ENCODE measurements at places on chromosomes 1 and 21. TPM values are rescaled to one million over a fixed set of nuclear protein-coding genes. Genes with fewer than 3 reads are reported as not detected.

DNA sequence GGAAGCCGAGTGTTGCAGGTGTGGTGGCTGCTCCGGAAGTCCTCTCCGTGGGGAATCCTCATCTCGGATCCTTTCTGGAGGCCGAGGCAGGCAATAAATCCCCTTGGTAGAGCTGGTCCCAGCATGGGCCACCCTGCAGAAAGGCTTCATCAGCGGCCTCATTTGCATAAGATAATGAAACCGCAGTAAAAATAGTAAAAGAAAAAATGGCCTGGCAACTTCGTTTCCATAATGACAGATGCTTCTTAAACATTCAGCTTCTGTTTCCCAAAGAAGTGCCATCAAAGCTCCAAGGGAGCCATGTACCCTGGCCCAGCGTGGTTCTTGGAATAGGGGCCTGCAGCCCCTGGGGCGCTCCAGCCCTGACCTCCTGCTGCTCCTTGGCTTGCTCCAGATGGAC, 244.1 kb downstream of the GRIK3 start:
- H3K4me3 ChIP-seq, result no peak overlapping the region
- no peaks in the 10 kb centered on the region for H3K27me3 ChIP-seq
- H3K36me3 ChIP-seq, result no peaks in the 10 kb centered on the region
- no peaks in the 10 kb centered on the region for H3K4me1 ChIP-seq
- no peak for DNase-seq

DNA sequence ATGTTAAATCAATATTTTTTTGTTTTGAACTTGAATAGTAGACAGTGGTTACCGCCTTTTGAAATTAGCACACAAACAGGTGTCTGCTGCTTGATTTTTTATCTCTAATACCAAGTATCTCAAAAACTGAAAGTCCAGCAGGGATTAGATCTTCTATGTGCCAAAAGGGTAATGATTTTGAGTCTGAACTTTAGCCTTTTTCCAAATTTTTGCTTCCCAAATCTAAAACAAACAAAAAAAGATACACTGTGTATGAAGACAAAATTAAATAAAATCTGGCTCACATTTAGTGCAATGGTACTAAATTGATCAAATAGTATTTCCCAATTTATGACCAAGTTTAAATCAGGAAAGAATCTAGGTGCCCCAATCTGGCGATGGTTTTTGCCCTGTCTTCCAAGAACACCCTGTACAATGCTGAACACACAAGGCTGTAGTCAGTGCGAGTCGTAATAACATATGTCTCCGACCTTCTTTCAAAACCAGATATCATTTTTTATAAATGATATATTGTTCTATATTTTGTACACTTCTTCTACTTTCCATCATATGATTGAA, 40.5 kb downstream of the PLPPR4 start:
- no peak overlapping the region for H3K27ac ChIP-seq
- no peaks in the 10 kb centered on the region for H3K4me1 ChIP-seq
- no peak for DNase-seq
- no peaks in the 10 kb centered on the region for H3K27me3 ChIP-seq
- H3K4me3 ChIP-seq, result no peak overlapping the region
- H3K36me3 ChIP-seq, result no peaks in the 10 kb centered on the region

GRCh38 chr1:75053207-75053606, 81.0 kb upstream of the LHX8 start:
- no peak overlapping the region for H3K4me3 ChIP-seq
- no peaks in the 10 kb centered on the region for H3K27me3 ChIP-seq
- H3K36me3 ChIP-seq, result no peaks in the 10 kb centered on the region
- H3K27ac ChIP-seq, result no peak overlapping the region
- no peaks in the 10 kb centered on the region for H3K4me1 ChIP-seq

GRCh38 chr1:228706305-228706704, 29.0 kb upstream of the RHOU start:
- no peak for DNase-seq
- H3K4me3 ChIP-seq, result no peak overlapping the region
- no peaks in the 10 kb centered on the region for H3K27me3 ChIP-seq
- H3K4me1 ChIP-seq, result no peaks in the 10 kb centered on the region
- H3K36me3 ChIP-seq, result no peaks in the 10 kb centered on the region
- H3K27ac ChIP-seq, result no peak overlapping the region

DNA sequence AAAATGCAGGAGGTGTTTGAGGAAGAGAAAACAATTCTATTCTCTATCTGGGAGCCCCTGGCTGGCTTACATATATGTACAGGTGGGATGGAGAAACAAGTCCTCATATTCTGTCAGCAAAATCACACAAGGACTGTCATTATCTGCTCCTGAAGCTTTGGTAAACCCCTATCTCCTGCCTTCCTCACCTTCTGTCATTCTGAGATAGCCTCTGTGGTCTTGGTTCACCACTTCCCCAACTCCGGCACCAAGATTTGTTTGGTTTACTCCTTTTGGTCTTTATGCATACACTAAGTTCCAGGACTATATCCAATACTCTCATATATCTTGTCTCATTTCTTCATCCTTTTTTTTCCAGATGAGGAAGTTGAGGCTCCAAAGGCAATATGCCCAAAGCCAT, 551.1 kb downstream of the PLPP3 start:
- H3K4me3 ChIP-seq, result no peak overlapping the region
- no peak overlapping the region for H3K27ac ChIP-seq
- no peaks in the 10 kb centered on the region for H3K4me1 ChIP-seq
- no peak for DNase-seq

DNA sequence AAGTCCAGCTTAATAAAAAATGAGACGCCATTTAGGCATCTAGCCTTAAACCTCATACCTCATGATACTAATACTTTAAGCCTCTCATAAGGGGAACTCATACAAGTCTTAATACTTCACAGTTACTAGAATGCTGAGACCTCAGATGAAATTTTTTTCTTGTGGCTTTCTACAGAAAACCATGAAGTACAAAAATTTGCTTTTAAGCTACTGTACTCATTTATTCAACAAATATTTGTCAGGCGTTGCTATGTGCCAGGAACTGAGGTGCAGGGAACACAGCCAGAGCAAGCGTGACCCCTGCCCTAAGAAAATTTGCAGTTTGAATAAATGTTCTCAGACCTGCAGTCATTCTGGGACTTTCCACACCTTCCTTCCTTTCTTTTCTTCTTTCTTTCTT, 150.6 kb downstream of the MRPL39 start:
- H3K27me3 ChIP-seq, result no peaks in the 10 kb centered on the region
- H3K4me1 ChIP-seq, result peaks cover 9% of the 10 kb centered on the region
- no peak overlapping the region for H3K4me3 ChIP-seq
- H3K27ac ChIP-seq, result no peak overlapping the region

DNA sequence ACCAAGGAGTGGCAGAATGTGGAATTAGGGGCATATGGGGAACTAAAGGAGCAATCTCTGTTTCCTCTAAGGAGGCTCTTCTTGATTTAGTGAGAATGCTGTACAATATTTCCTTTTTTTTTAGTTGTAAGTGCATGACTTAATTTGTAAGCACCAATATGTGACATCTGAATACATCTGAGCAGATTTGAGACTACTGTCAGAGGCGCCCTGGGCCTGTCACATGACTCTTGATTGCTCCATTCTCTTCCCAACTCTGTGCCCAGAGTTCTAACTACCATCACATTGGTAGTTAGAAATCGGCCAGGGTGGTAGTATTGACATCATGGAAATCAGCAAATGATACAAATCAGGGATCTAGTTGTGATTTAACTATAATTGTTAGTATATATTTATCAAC, 110.1 kb upstream of the LMO4 start:
- H3K27ac ChIP-seq, result no peak overlapping the region
- no peaks in the 10 kb centered on the region for H3K4me1 ChIP-seq
- no peak for DNase-seq
- H3K36me3 ChIP-seq, result no peaks in the 10 kb centered on the region
- no peak overlapping the region for H3K4me3 ChIP-seq

DNA sequence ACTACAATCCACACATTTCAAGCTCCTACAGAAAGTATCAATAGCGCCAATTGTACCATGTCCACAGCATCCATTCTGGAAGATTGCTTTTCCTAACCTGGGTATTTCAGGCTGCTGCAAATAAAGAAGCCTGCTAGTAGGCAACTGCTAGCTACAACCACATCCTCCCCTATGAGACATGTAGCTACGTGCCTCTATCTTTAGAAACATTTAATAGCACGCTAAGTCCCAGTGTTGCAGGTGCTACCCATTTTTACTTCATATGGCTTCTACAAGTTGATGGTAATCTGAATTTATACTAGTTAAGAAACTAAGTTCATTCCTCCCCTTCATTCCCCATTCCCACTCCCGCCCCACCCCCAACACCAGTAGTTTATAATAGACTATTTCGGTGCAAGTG, 7.4 kb upstream of the AMPD1 start:
- H3K4me1 ChIP-seq, result no peaks in the 10 kb centered on the region
- no peak overlapping the region for H3K4me3 ChIP-seq
- H3K27me3 ChIP-seq, result no peaks in the 10 kb centered on the region
- DNase-seq, result no peak
- peaks cover 17% of the 10 kb centered on the region for H3K36me3 ChIP-seq

DNA sequence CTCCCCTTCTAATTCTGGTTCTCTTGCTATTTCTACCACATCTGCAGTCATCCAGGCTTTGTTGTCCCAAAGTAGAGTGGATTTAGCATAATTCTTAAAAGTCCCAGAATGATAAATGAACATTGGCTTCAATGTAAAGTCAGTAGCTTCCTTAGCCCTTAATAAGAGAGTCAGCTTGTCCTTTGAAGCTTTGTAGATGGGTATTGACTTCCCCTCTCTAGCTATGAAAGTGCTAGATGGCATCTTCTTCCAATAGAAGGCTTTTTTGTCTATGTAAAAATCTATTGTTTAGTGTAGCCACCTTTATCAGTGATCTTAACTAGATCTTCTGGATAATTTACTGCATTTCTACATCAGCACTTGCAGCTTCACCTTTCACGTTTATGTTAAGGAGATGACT, 181.4 kb upstream of the B3GALT2 start:
- H3K27ac ChIP-seq, result no peak overlapping the region
- H3K27me3 ChIP-seq, result no peaks in the 10 kb centered on the region
- H3K4me3 ChIP-seq, result no peak overlapping the region
- H3K36me3 ChIP-seq, result no peaks in the 10 kb centered on the region
- H3K4me1 ChIP-seq, result no peaks in the 10 kb centered on the region
- DNase-seq, result no peak

DNA sequence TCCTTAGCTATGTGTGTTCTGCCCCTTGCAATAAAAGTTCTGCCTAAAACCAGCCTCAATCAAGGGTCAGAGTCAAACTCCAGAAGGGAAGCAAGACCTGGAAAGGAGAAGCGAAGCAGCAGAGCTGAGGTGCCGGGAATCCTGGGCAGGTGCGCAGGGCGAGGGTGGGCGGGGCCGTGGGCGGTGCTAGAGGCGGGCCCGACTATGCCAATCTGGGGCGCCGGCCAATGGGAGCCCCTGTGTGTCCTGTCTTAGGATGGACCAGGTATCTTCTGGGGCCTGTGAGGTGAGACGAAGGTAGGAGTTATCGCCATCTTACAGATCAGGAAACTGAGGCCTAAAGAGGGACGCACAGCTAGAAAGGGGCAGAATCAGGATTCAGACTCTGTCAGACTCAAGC, 120.3 kb downstream of the PTPRU start:
- H3K27ac ChIP-seq, result no peak overlapping the region
- H3K4me1 ChIP-seq, result no peaks in the 10 kb centered on the region
- H3K4me3 ChIP-seq, result no peak overlapping the region
- no peak for DNase-seq
- no peaks in the 10 kb centered on the region for H3K36me3 ChIP-seq

- H3K36me3 ChIP-seq, result no peaks in the 10 kb centered on the region
- H3K4me3 ChIP-seq, result no peak overlapping the region
- H3K27me3 ChIP-seq, result no peaks in the 10 kb centered on the region
- no peaks in the 10 kb centered on the region for H3K4me1 ChIP-seq
- no peak for DNase-seq
Measured at GRCh38 chr1:185467122-185467521, 150.1 kb upstream of the IVNS1ABP start.

DNA sequence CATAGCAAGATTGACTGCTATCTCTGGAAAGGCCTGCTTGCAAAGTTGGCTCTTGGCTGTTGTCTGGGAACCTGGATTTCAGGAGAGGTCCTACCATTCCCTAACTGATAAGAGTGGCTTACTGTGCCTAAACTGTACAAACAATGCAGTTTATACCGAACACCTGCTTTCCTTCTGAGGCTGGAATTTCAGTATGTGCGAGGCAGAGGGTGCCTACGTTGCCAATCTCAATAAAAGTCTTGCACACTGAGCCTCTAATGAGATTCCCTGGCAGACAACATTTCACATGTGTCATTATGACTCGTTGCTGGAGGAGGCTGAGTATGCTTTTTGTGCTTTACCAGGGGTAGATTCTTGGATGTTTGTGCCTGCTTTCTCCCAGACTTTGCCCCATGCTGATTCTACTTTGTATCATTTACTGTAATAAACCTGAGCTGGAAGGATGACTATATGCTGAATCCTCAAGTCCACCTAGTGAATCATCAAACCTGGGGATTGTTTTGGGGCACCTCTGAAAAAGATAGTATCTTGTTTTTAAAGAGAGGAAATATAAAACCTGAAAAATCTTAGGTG, 58.9 kb upstream of the GNG4 start:
- H3K36me3 ChIP-seq, result peaks cover 58% of the 10 kb centered on the region
- no peaks in the 10 kb centered on the region for H3K4me1 ChIP-seq
- H3K27ac ChIP-seq, result no peak overlapping the region
- H3K27me3 ChIP-seq, result no peaks in the 10 kb centered on the region
- no peak overlapping the region for H3K4me3 ChIP-seq
- no peak for DNase-seq

- H3K36me3 ChIP-seq, result no peaks in the 10 kb centered on the region
- no peak overlapping the region for H3K27ac ChIP-seq
- H3K27me3 ChIP-seq, result no peaks in the 10 kb centered on the region
- no peak overlapping the region for H3K4me3 ChIP-seq
- DNase-seq, result no peak
- no peaks in the 10 kb centered on the region for H3K4me1 ChIP-seq
Measured at GRCh38 chr1:110502402-110503151, 16.4 kb downstream of the KCNA10 start.

GRCh38 chr1:30187413-30188023, 535.9 kb downstream of the MATN1 start:
- no peaks in the 10 kb centered on the region for H3K36me3 ChIP-seq
- H3K27me3 ChIP-seq, result no peaks in the 10 kb centered on the region
- no peaks in the 10 kb centered on the region for H3K4me1 ChIP-seq
- no peak for DNase-seq

DNA sequence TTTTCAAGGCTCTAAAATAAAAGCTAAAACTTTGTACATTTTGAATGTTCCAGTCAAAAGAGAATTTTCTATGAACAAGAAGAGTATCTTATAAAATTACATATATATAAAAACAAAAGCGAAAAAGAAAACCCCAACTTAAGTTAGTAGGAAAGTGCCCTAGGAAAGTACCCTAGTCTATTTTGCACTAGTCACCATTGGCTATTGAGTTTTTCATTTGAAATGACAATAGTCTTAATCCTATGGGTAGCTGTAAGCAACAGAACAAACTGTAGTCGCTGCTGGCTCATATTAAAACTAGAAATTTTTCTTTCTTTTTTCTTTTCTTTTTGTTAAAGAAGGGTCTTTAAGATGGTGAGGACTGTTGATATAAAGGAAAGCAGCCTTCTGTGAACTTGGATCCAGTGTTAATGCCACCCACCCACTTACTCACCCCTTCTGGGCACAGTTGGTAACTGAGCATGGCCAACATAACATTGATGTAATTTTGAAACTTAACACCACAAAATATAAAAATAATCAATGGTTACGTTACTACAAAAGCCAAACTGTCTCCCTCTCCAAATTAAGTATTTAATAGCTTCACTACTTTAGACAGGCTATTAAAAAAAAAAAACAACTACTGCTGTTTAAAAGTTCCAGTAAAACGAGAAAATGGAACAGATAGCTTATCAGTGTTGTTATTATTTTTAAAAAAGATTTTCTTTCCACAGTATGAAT, 177.0 kb downstream of the EIF4G3 start:
- no peak for DNase-seq
- no peaks in the 10 kb centered on the region for H3K27me3 ChIP-seq
- H3K4me3 ChIP-seq, result no peak overlapping the region

OR6K3 gene
- not detected for total RNA-seq

EEIG2 gene
- 9.6 TPM for total RNA-seq

DCDC2B gene
- total RNA-seq, result not detected

GPR37L1 gene
- total RNA-seq, result not detected

ESRRG gene
- not detected for total RNA-seq

PLPPR4 gene
- 7.2 TPM for total RNA-seq

FAAH gene
- total RNA-seq, result 6.0 TPM
